ENCODE measurements at places on chromosomes 2 and 18. TPM values are rescaled to one million over a fixed set of nuclear protein-coding genes. Genes with fewer than 3 reads are reported as not detected.
A peak's percentile ranks its signal among the peaks of the same experiment; 100 is the strongest.

DNA sequence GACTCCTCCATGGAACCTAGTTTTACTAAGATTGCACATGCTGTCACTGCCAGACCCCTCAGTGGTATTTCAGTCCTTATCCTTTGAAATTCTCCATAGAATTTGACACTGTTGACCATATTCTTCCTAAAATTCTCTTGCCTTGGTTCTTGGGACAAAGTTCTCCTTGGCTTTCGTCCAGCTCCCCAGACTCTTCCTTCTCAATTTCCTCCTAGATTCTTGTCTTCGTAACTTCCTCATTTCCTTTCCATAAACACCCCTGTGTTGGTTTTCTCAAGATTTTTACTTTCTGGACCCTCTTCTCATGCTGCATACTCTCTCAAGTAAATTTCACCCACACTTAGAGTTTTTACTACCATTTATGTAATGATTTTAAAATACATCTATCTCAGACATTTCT is 96.6 kb upstream of the TWSG1 start:
- no peak for DNase-seq
- H3K27ac ChIP-seq: no peak overlapping the region

GRCh38 chr2:157394928-157395327 is 49.0 kb downstream of the CYTIP start:
- DNase-seq: no peak
- peaks cover 12% of the 10 kb centered on the region for H3K27me3 ChIP-seq
- H3K27ac ChIP-seq: no peak overlapping the region
- no peak overlapping the region for H3K4me3 ChIP-seq
- no peaks in the 10 kb centered on the region for H3K4me1 ChIP-seq

DNA sequence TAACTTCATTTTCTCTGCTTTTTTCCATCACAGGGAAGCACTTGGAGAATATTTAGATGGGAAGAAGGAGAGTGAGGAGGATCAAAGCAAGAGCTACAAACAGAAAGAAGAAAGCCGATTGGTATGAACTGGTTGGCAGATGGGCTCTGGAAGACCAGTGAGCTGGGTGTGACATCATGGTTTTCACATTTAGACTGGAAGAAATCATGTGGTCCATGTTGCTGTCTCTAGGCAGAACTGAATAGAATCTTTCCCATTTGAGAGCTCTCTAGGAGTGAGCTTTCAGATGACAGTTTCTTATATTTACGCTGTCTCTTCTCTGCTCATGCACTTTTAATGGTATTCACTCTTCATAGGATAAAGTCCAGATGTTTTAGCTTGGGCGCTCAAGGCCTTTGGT is 12.6 kb downstream of the DRC1 start:
- no peak for DNase-seq
- H3K27ac ChIP-seq: no peak overlapping the region
- H3K36me3 ChIP-seq: no peaks in the 10 kb centered on the region

GRCh38 chr2:171482308-171482707 is 40.0 kb upstream of the CYBRD1 start:
- peak overlapping the region; percentile 55 for H3K27ac ChIP-seq
- no peak for DNase-seq
- H3K4me3 ChIP-seq: no peak overlapping the region
- H3K36me3 ChIP-seq: peaks cover 7% of the 10 kb centered on the region
- H3K27me3 ChIP-seq: no peaks in the 10 kb centered on the region
- peaks cover 23% of the 10 kb centered on the region for H3K4me1 ChIP-seq

The HAAO gene
- 8.2 TPM for total RNA-seq

DNA sequence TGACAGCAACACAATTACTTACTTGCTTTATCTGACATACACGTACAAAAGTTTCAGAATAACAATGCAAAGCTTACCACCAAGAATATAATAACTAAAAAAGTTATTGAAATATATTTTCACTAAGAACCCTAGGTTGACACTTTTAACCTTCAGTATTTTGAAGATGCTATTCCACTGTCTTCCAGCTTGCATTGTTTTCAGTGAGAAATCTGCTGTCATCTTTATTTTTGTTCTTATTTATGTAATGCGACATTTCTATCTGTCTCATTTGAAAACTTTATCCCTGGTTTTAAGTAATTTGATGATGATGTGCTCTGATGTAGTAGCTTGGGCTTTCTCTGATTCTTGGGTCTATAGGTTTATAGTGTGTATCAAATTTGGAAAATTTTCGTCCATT is 165.0 kb upstream of the SMIM21 start:
- H3K4me3 ChIP-seq: no peak overlapping the region
- H3K27ac ChIP-seq: no peak overlapping the region
- H3K36me3 ChIP-seq: peaks cover 3% of the 10 kb centered on the region
- H3K4me1 ChIP-seq: no peaks in the 10 kb centered on the region
